GF-D8 (cell line): ENCODE measurements at places on chromosomes 2 and 18.
A peak's percentile ranks its signal among the peaks of the same experiment; 100 is the strongest.

DNA sequence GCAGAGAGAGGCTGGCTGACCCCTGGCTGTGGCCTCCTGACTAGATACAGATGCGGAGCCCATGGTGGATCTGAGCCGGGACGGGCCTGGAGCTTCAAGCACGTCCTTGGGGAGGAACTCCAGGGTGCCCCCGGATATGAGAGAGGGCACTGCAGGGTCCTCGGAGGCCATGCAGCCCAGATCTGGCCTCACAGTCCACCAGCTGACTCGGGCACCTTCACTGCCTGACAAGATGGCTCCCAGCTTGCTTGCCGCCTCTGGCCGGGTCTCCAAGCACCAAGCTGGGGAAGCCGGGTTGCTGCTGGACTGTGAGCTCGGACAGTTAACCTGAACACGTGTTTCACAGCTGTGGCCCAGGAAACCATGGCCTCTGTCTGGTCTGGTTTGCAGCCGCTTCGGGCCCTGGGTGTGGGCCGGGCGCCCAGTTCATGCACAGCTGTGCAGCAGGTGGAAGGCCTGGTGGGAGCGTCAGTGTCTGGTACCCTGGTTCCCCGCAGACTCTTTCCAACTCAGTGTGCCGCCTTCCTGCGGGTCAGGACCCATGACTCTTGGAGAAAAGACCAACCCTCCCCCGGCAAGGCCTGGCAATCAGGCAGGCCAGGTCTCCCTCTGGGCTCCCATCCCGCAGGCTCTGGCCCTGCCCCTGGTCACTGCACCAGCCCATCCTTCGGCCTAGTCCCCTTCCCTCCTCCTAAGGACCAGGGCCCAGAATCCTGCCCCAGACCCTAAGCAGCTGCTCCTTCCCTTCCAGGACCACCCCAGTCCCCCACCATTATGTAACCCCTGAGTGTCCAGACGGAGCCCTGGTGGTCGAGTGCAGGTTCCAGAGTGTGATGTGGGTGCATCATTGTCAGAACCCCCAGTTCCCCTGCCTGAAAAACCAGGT lies 74.6 kb upstream of the OTOS start:
- DNase-seq: no peak

GRCh38 chr2:234444893-234445292 lies 52.0 kb downstream of the ARL4C start:
- DNase-seq: no peak

GRCh38 chr2:222993920-222994650 lies 57.9 kb upstream of the KCNE4 start:
- no peak for DNase-seq

DNA sequence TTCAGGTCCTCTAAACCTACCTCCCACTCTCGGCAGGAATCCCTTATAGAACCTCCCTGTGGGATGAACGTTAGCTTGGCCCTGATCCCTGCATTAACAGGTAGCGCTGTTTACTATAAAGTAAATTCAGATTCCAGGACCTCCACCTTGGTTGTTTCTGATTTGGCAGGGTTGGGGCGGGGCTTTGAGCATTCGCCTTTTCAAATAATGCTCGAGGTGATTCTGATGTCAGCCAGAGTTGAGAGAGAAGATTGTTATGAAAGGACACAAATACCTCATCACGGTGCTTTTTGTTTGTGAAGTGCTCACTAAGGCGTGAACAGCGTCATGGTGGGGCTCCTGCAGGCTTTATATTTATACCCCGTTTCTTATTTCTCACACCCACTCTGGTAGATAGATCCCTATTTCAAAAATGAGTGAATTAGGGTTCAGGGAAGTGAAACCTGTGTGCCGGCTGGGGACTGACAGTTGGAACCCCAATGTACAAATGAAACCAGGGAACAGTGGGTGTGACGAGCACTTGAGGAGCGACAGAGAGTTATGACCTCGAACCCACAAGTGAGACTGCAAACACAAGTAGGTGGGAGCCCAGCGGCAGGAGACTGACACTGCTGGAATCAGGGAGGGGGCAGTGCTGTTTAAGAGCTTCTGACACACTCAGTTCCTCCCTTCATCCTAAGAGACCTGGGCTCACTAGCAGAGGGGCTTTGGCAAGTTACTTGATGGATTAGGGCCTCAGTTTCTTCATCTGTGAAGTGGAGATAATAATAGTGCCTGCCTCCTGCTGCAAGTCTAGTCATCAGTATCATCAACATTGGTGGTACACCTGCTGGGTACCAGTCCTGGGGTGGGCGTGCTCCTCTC lies 14.2 kb upstream of the CXCR4 start:
- no peak for DNase-seq

DNA sequence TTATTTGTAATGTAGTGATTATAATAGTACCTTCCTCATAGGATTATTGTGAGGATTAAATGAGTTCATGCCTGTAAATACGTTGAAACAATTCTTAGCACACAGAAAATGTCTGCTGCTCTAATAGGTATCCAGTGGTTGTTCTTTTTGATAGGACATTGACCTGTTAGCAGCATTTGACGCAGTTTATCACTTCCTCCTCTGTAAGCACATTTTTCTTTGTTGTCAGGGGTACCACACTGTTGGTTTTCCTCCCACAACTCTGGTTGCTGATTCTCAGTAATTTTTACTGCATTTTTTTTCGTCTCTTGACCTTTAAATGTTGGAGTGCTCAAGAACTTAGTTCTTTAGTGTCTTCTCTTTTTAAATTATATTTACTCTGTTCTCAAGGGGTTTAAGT lies 15.4 kb downstream of the PPM1B start:
- no peak for DNase-seq

DNA sequence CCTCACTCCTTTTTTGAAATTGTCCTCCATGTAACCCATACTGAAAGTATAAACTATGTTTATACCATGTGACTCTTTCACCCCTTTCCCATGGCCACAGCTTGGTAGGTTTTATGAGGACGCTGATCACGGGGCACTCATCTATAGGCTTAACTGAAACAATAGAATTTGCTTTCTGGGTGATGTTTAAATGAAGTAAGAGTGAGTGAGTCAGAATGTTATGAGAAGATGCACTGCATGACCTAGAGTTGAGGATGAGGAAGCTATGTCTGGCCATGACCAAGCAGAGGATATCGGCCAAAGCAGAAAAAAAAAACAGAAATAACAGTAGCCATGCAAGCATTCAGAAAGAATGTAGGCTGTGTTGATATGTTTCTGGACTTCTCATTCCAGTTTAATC lies 34.9 kb downstream of the SCN1A start:
- no peak for DNase-seq

DNA sequence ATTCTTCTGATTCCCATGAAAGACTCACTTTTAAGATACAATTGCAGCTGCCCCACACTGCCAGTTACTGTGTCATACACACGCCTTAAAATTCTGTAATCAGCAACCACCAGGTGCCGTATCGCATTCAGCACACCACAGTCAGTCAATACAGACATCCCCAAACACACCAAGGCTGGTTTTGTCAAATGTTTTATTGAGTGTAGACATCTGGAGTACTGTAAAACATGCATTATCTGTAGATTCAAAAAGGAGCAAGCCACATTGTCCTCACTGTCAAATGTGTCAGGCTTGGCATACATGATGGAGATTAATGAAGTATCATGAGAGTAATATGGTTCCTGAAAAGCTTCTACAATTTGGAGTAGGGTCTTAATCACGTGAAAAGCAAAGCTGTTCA lies 109.7 kb upstream of the SP3 start:
- DNase-seq: no peak

GRCh38 chr2:71783215-71783614 lies 329.9 kb downstream of the DYSF start:
- no peak for DNase-seq

- no peak for DNase-seq
These were observed 118.1 kb upstream of the MGAT5 start for GRCh38 chr2:134135793-134136192.

DNA sequence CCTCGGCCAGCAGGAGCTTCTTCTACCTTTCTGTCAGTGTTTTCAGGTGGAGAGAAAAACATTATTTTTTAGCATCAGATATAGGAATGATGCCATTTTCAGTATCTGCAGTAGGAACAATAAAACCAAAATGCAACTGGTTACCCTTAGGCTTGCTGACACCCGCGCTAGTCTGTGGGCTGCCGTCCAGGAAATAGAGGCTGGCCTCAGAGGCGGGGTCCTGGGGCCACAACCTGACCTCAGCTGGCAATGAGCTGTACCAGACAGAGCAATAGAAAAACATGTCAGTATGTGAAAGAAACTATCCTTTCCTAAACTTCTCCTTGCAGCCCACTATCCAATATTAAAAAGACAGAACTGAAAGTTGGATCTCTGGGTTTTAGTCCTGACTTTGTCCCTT lies 4.6 kb upstream of the ST6GAL2 start:
- no peak for DNase-seq

GRCh38 chr2:231161877-231162329 lies 36.5 kb upstream of the ARMC9 start:
- DNase-seq: no peak

DNA sequence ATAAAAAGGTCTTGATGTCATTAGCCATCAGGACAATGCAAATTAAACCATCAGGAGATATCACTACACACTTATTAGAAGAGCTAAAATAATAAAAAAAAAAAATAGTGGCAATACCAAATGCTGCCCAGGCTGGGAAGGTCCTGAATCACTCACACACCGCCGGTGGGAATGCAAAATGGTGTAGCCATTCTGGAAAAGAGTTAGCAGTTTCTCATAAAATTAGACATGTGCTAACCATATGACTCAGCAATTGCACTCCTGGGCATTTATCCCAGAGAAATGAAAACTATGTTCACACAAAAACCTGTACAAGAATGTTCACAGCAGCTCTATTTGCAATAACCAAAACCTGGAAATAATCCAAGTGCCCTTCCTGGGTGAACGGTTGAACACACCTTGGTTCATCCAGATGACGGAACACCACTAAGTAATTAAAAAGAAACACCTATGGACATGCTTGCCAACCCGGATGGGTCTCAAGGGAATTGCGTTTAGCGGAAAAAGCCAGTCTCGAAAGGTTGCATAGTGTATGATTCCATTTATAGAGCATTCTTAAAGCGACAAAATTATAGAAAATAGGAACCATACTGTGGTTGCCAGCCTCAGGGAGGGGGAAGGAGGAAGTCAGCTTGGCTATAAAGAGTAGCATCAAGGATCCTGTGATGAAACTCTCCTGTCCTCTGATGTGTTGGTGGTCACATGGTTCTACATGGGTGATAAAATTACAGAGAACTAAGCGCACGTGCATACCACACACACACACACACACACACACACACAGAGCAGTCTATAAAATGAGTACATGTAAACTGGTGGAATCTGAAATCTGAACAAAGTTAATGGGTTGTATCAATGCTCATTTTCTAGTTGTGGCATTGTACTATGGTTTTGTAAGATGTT lies 4.6 kb downstream of the MBP start:
- peak; percentile 100 for DNase-seq

DNA sequence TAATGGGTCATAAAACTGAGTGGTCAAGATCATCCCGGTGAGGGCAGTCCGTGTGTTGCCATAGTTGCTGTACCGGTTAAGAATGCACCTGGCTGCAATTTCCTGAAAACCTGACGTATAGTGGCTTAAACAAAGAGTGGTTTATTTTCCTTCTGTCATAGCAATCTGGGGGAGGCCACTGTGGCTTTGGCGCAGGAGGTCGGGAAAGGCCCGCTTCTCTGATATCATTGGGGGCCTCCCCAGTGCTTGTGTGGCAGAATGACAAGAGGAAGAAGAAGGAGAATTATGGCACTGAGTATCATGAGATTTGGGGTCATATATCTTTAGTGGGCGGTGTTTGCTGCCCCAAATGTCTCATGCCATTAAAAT lies 4.4 kb downstream of the C2orf92 start:
- DNase-seq: no peak

DNA sequence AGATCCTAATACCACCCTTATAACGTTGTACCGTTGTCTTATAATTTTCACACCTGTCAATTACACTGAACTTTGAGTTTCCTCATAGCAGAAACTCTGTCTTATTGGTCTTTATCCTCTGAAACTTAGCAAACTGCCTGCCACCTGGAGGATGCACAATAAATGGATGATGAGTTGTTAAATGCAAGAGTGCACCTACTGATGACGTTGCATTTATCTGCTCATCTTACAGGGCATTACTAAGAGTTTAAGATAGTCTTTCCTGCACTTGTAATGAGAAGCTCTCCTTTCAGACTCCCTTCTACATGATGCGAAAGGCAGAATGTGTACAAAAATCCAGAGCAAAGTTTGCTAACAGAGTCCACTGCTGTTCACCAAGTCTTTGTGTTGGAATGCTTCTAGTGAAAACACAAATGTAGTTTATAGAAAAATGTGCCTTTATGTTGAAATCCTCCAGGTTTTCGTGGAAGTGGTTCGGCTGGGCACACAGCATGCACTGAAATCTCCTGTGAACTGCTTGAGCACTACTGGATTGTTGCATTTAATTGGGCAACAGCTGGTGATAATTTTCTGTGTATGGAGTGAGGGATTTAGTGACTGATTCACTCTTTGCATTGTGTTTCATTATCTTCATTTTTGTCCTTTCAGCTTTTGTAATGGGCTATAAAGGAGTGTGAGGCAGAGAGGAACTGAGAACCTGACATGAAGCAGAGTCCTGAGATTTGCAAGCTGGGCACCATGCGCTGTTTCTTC lies 665.8 kb upstream of the ID2 start:
- DNase-seq: no peak

- no peak for DNase-seq
These were observed 136.2 kb downstream of the WDSUB1 start for GRCh38 chr2:159150280-159150746.

- DNase-seq: no peak
These were observed 1.1 kb downstream of the AFTPH start for GRCh38 chr2:64525317-64525613.

- no peak for DNase-seq
These were observed 154.9 kb downstream of the NDUFA10 start for GRCh38 chr2:239870276-239870675.

DNA sequence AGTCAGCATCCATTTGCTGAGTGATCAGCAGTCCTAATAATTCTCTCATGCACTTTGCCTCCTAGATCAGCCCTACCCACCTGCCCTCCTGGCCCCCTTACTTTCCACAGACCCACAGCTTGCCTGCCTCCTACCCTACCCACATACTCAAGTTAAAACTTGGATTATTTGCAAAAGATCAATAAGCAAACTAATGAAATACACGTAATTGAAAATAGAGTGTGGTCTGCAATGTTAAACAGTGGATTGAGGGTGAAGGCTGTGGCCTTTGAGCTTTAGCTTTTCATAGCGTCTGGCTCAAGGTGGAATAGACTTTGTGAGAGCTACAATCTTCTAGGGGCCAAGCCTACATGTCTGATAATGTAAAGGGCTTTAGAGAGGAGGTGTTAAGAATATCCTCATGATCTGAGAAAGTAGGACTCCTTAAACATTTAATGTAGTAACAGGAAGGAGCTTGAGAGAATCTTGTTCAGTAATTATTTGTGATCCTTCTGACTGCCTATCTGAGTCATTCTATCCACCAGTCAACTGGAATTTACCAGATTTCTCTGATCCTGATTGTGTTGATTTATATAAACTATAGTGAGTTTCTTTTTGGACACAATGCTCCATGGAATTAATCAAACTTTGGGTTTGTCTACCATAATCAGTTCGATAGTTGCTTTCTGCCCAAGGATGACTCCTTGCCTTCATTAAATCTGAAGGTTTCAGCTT lies 310.0 kb downstream of the HRH4 start:
- DNase-seq: no peak
